SK-N-SH (cell line): ENCODE measurements at places on chromosomes 2 and 18. TPM values are rescaled to one million over a fixed set of nuclear protein-coding genes. Genes with fewer than 3 reads are reported as not detected.

- no peak overlapping the region for H3K27ac ChIP-seq
- H3K27me3 ChIP-seq: no peaks in the 10 kb centered on the region
- no peaks in the 10 kb centered on the region for H3K36me3 ChIP-seq
- no peak overlapping the region for H3K4me3 ChIP-seq
Observed at GRCh38 chr18:32717126-32717525, 55.7 kb downstream of the KLHL14 start.

DNA sequence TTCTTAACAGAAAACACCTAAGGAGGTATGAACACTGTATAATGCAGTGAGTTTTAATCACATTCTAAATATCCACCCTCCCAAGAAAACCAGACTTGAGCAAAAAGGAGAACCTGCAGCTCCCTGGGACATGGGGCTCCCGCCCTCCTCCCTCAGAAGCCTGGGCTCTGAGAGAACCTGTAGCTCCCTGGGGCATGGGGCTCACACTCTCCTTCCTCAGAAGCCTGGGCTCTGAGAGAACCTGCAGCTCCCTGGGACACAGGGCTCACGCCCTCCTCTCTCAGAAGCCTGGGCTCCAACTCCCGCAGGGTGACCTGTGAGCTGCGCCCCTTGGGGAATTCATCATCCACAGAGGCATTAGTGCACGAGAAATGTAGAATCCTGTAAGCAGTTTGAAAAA, 222.9 kb downstream of the SNTG2 start:
- DNase-seq: no peak
- no peaks in the 10 kb centered on the region for H3K36me3 ChIP-seq
- no peak overlapping the region for H3K4me3 ChIP-seq

DNA sequence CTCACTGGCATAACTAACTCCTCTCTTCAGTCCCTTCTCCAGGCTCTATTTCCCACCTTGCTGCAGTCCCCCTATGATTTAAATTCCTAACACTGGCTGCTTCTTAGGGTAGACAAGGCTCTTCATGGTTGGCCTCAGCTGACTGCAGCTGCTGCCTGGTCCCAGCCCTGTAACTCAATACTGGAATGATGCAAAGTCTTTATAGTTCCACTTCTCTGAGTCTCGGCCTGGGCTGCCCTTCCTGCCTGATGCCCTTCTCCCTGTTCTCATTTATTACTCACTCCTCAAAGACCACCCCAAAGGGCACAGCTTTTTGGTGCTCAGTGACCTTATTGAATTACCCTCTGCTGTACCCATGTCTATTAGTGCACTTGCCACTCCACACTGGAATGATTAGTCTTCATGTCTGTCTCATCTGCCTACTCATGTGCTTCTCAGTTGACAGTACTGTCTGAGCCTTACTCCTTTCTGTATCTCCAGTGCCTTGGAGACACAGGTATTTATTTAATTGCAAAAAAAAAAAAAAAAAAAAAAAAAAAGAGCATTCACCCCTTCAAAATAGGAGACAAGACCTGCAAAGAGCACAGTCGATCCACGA, 199.4 kb upstream of the REV1 start:
- no peaks in the 10 kb centered on the region for H3K36me3 ChIP-seq
- H3K27me3 ChIP-seq: no peaks in the 10 kb centered on the region

DNA sequence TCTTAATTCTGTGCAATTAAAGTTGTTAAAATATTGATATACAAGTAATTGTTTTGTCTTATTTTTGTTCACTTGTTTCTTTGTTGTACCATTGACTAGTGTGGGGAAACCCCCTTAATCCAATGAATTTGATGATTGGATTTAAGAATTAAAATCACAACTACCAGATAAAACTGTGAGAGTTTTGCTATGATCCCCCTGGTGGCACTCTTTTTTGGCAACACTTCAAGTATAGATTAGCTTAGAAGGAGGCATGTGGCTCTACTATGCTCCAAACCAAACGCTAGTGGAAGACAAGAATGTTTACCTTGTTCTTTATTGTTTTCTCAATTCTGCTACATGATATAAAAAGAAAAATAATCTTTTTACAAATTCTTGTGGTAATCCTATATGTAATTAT, 477.8 kb upstream of the ETAA1 start:
- H3K27ac ChIP-seq: no peak overlapping the region
- no peaks in the 10 kb centered on the region for H3K4me1 ChIP-seq
- no peak for DNase-seq
- H3K36me3 ChIP-seq: no peaks in the 10 kb centered on the region
- H3K27me3 ChIP-seq: no peaks in the 10 kb centered on the region

- no peak for DNase-seq
- no peak overlapping the region for H3K4me3 ChIP-seq
- H3K27me3 ChIP-seq: peaks cover 57% of the 10 kb centered on the region
- no peak overlapping the region for H3K27ac ChIP-seq
- H3K4me1 ChIP-seq: no peaks in the 10 kb centered on the region; the same call in 1 of the 2 replicates
Observed at GRCh38 chr2:232389327-232389726, 10.8 kb downstream of the ALPP start.

GRCh38 chr18:21747268-21747667, 6.7 kb downstream of the MIB1 start:
- peak overlapping the region; percentile 51 for H3K27ac ChIP-seq
- DNase-seq: no peak
- no peaks in the 10 kb centered on the region for H3K36me3 ChIP-seq
- no peaks in the 10 kb centered on the region for H3K27me3 ChIP-seq

DNA sequence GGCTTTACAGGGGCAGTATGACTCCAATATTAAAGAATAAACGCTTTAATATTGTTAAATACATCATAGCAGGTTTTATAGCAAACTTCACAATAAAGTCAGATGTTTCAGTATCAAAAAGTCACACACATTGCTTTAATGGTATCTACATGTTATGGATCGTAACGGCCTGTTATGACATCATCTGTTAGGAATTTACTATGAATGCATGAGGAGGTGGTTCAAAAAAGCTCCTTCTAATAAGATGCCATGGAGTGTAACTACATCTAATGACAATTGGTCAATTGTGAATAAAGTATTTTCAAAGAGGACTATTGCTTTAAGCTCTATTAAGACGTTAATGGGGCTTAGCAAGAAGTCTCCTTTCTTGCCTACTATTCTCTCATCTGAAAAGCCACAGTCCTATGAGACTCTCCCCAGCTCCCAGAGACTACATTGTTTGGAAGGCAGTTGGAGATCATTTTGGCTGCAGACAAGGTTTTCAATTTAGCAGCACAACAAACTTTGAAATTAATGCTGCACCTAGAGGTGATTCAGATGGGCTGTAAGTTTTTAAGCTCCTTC, 300.7 kb upstream of the MEIS1 start:
- no peak overlapping the region for H3K4me3 ChIP-seq
- no peaks in the 10 kb centered on the region for H3K4me1 ChIP-seq
- H3K27ac ChIP-seq: no peak overlapping the region
- no peaks in the 10 kb centered on the region for H3K27me3 ChIP-seq
- no peak for DNase-seq

DNA sequence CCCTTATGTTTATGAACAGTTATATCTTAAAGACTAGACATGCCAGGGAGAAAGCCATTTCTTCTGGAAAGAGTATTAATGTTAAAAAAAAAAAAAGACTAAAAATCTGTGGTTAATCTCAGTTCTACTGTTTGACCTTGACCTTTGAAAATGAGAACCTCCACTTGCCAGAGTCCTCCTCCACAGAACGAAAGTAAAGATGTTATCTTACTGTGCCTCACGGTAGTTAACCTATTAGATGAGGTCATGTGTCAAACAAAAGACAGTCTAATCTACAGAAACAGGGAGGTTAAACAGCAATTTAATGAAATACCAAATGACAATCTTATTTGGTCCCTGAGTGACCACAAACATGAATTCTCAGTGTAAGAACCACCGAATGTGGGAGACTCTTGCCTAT, 51.2 kb downstream of the SLC14A2 start:
- H3K4me1 ChIP-seq: peaks cover 3% of the 10 kb centered on the region
- H3K4me3 ChIP-seq: no peak overlapping the region
- no peaks in the 10 kb centered on the region for H3K27me3 ChIP-seq
- peak; percentile 27 for DNase-seq

DNA sequence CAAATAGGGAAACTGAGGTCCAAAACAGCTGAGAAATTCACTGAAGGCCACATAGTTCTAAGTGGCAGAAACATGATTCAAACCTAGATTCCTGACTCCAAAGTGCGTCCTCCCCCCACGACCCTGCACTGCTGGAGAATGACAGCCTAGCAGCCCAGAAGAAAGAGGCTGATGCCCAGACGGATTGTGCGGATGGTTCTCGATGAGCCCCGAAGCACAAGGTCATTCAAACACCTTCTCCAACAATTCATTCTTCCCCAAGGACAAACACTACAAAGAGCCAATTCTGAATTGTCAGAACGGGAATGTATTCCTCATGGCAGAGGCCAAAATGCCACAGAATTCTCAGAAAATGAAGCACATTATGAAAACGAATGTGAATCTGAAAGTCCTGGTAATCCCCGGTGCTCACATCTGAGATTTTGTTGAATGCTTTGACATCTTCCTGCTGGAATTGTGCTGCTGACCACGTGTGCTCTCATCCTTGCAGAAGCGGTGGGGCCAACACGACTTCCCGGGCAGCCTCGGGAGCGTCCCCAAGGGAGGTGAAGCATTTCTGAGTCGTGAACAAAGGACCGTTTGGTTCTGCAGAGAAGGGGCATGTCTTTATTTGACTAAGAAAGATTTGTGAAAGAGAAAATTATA, 337.0 kb downstream of the EIPR1 start:
- H3K4me1 ChIP-seq: peaks cover 30% of the 10 kb centered on the region; the same call in 1 of the 2 replicates
- H3K36me3 ChIP-seq: no peaks in the 10 kb centered on the region
- peak overlapping the region; percentile 95 for H3K27ac ChIP-seq
- no peak for DNase-seq
- no peak overlapping the region for H3K4me3 ChIP-seq

GRCh38 chr2:40690036-40690435, 238.1 kb upstream of the SLC8A1 start:
- H3K4me3 ChIP-seq: no peak overlapping the region
- peaks cover 3% of the 10 kb centered on the region for H3K4me1 ChIP-seq
- H3K36me3 ChIP-seq: no peaks in the 10 kb centered on the region
- no peaks in the 10 kb centered on the region for H3K27me3 ChIP-seq

GRCh38 chr2:226601881-226602662, 197.5 kb downstream of the IRS1 start:
- no peaks in the 10 kb centered on the region for H3K4me1 ChIP-seq
- DNase-seq: no peak
- no peaks in the 10 kb centered on the region for H3K27me3 ChIP-seq
- H3K36me3 ChIP-seq: no peaks in the 10 kb centered on the region
- no peak overlapping the region for H3K27ac ChIP-seq
- H3K4me3 ChIP-seq: no peak overlapping the region

DNA sequence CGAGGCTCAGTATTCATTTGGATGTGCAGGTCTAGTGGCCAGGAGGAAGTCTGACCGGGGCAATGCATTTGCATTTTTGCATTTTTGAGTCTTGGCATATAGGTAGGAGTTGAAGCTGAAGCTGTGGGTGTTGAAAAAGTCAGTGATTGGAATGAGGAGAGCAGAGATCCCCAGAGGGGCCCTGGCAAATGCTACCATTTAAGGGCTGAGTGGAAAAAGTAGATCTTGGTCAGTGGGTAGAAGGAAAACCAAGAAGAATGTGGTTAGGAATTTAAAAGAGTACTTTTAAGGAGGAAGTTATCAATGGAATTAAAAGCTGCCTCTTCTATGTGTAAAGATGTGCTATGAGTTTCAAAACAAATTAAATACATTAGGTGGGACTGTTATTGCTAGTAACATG, 143.0 kb downstream of the ZEB2 start:
- H3K4me1 ChIP-seq: no peaks in the 10 kb centered on the region
- H3K27ac ChIP-seq: no peak overlapping the region
- no peak for DNase-seq
- no peak overlapping the region for H3K4me3 ChIP-seq

- DNase-seq: no peak
- no peaks in the 10 kb centered on the region for H3K4me1 ChIP-seq
- no peaks in the 10 kb centered on the region for H3K27me3 ChIP-seq
Observed at GRCh38 chr2:3405307-3405706, 25.8 kb downstream of the TRAPPC12 start.

The TRIM43 gene
- polyA plus RNA-seq: 0.23 and 0.39 TPM in 2 replicates

The GMCL1 gene
- polyA plus RNA-seq: 5.3 and 6.2 TPM in 2 replicates

The TFCP2L1 gene
- polyA plus RNA-seq: not detected in 2 replicates

The ZEB2 gene
- 16.3 and 20.5 TPM in 2 replicates for polyA plus RNA-seq

The COL5A2 gene
- 18.7 and 20.4 TPM in 2 replicates for polyA plus RNA-seq

The CFAP210 gene
- polyA plus RNA-seq: 0.03 TPM in 1 of 2 replicates, not detected in the other

The CELF4 gene
- polyA plus RNA-seq: 0.26 and 0.63 TPM in 2 replicates

The ADAM23 gene
- 3.6 and 3.7 TPM in 2 replicates for polyA plus RNA-seq

The SLC14A1 gene
- 2.4 and 4.5 TPM in 2 replicates for polyA plus RNA-seq

The PDE1A gene
- polyA plus RNA-seq: 0.08 and 0.10 TPM in 2 replicates
